H9 (cell line): ENCODE measurements at places on chromosomes 1 and 21. TPM values are rescaled to one million over a fixed set of nuclear protein-coding genes. Genes with fewer than 3 reads are reported as not detected.

- DNase-seq: no peak
Measured at GRCh38 chr1:22132517-22133235, 10.2 kb downstream of the WNT4 start.

GRCh38 chr1:185926588-185926987 is 192.4 kb downstream of the HMCN1 start:
- DNase-seq: no peak

GRCh38 chr1:30410153-30410851 is 313.1 kb downstream of the MATN1 start:
- peak; percentile 16 for DNase-seq

Gene HNRNPCL1
- not detected in 2 replicates for total RNA-seq
